ENCODE measurements at places on chromosomes 7 and 10. TPM values are rescaled to one million over a fixed set of nuclear protein-coding genes. Genes with fewer than 3 reads are reported as not detected.

The PIK3AP1 gene
- 2.8 TPM for polyA plus RNA-seq

The TECTB gene
- polyA plus RNA-seq: not detected

GRCh38 chr10:81215498-81215897 is 659.5 kb upstream of the NRG3 start:
- DNase-seq: no peak

The AGAP9 gene
- 27.7 TPM for polyA plus RNA-seq

- DNase-seq: no peak
Observed at GRCh38 chr10:113362645-113363091, 190.2 kb upstream of the HABP2 start.

DNA sequence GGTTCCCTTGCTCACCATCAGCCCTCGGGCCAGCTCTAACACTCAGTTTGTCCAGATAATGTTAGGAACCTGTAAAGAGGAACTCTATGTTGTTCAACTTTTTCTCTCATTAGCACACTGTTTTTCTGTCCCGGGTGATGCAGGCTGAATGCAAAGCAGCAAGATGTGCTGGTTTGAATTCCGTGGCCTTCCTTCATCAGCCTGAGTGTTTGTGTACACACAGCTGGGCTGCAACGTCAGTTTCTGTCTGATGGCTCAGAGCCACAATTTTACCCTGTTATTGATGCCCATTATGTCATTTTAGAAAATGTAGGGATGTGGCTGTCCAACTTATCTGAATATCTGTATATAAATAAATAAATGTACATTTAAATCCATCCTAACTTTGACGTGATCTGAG is 152.0 kb downstream of the PLPP4 start:
- DNase-seq: no peak

DNA sequence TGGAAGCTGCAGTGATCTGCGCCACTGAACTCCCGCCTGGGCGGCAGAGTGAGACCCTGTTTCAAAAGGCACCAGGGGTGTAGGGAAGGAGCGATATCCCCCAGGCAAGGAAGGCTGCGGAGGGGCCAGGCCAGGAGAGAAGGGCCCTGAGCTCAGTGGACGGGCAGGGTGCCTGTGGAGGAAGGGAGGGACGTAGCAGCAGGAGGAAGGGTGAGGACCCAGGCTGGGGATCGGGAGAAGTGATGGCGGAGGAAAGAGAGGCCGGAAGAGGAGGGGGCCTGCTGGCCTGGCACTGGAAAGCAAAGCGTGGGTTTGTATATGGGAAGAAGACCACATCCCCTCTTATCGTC is 45.6 kb downstream of the ALOX5 start:
- DNase-seq: no peak

The FAM237B gene
- 0.17 TPM for polyA plus RNA-seq

The WDFY4 gene
- polyA plus RNA-seq: 4.5 TPM
